Nephron progenitor cell (in vitro differentiated cells): ENCODE measurements at places on chromosomes 3 and 15.

DNA sequence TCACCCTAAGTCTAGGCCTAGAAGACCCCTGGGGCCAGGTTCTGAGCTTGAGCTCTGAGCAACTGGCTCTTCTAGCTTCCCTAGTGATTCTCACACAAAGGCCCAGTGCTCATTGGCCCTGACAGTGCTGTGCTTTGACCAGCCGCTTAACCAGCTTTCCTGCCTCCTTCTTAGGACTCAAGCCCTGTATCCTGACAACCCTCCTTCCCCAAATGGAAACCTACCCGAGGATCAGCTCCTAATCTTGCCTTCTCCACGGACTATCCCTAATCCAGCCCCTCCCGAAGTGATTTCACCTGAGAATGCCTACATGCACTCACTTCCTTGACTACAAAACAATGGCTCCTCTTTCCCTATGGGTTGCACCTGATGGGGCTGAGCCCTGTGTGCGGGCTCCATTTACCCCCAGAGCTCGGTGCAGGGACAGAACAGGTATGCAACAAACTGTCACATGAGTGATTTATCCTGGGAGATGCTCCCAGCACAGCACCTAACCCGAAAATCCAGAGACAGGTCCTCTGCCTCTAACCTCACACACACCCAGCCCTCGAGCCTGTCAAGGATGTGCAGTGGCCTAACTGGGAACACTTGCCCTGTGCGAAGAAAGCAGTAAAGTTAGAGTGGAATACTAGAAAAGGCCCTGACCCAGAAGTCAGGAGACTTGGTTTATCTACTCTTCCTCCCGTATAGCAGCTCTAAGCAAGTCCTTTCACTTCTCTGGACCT, 2.3 kb downstream of the MEGF11 start:
- H3K27me3 ChIP-seq = peaks cover 93% of the 10 kb centered on the region
- no peak for DNase-seq
- no peak overlapping the region for H3K27ac ChIP-seq

- H3K27ac ChIP-seq = no peak overlapping the region
- H3K4me1 ChIP-seq = no peaks in the 10 kb centered on the region
- no peak for DNase-seq
- no peak overlapping the region for H3K4me3 ChIP-seq
- H3K36me3 ChIP-seq = peaks cover 86% of the 10 kb centered on the region
These were observed 27.7 kb downstream of the RAB7A start for GRCh38 chr3:128753715-128754114.

GRCh38 chr3:120765830-120766493, 23.4 kb downstream of the GTF2E1 start:
- no peak overlapping the region for H3K4me3 ChIP-seq
- peaks cover 11% of the 10 kb centered on the region for H3K36me3 ChIP-seq

GRCh38 chr3:140898340-140899180, 43.1 kb upstream of the SLC25A36 start:
- no peaks in the 10 kb centered on the region for H3K36me3 ChIP-seq
- peak; percentile 21 for DNase-seq
- peaks cover 9% of the 10 kb centered on the region for H3K4me1 ChIP-seq
- H3K4me3 ChIP-seq = no peak overlapping the region
- no peak overlapping the region for H3K27ac ChIP-seq

DNA sequence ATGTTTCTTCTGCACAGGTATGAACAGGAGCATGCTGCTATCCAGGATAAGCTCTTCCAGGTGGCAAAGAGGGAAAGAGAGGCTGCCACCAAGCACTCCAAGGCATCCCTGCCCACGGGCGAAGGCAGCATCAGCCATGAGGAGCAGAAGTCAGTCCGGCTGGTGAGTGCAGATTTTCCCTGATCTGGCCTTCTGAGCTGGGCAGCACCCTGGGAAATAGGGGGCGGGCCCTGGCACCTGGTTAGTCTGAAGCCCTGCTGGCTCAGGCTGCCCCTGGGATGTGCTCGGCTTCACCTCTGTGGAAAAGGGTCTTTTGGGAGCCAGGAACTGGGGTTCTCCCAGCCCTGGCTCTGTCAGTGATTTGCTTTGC, 29.0 kb downstream of the CHCHD6 start:
- DNase-seq = no peak
- H3K4me1 ChIP-seq = peaks cover 8% of the 10 kb centered on the region
- no peak overlapping the region for H3K27ac ChIP-seq
- no peak overlapping the region for H3K4me3 ChIP-seq

- H3K36me3 ChIP-seq = no peaks in the 10 kb centered on the region
- DNase-seq = no peak
- H3K4me3 ChIP-seq = no peak overlapping the region
- peaks cover 4% of the 10 kb centered on the region for H3K4me1 ChIP-seq
These were observed 180.0 kb downstream of the KCNAB1 start for GRCh38 chr3:156300371-156300770.
